ENCODE measurements at places on chromosomes 3 and 15.

DNA sequence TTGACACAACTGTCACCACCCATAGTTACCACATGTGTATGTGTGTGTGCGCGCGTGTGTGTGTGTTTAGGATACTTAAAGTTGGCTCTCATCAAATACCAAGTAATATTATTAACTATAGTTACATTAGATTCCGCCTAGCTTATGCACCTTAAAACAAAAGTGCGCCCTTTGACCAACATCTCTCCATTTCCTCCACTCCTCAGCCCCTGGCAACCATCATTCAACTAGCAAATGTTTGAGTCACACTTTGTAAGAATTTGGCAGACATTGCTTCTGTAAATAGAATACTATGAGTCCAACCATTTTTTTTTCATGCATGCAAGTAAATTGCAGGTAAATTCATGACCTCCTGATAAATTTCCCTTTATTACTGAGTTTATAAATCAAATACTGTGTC, 169.3 kb downstream of the GBE1 start:
- no peaks in the 10 kb centered on the region for H3K27me3 ChIP-seq
- peak; percentile 19 for DNase-seq
- H3K4me1 ChIP-seq = 0 out of 2 replicates have a peak, but pooled peaks cover 9% of the 10 kb centered on the region
- H3K27ac ChIP-seq = no peak overlapping the region

DNA sequence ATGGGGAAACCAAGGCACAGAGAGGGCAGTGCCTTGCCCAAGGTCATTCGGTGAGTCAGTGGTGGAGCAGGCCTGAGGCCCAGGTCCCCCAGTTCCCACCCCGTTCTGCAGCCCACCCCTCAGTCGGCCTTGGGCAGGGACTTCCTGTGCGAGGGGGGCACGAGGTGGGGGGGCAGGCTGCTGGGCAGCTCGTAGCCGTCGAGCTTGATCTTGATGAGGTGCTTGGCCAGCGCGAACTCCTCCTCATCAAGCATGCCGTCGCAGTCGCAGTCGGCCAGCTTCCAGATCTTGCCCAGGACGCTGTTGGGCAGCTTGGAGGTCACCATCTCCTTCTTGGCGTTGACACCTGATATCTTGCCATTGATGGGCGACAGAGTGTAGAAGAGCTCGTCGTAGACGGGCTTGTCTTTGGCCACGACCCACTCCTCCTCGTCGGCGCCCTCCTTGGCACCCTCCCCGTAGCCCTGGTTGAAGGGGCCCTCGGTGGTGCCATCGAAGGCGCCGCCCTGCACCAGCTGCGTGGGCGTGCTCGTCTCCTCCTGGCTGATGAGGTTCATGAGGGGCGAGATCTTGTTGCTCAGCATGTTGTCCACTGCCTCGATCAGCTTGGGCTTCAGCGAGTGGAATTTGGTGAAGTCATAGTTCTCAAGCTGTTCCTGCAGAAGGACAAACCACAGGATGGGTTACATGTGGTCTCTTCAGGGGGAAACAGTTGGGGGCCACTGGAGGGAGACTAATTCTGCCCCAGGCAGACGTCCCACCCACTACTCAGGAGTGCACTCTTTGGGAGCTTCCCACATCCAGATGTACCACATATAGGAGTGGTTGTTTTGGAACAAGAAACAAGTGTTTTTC, 6.9 kb upstream of the SPTBN5 start:
- no peak for DNase-seq
- no peaks in the 10 kb centered on the region for H3K27me3 ChIP-seq
- no peaks in the 10 kb centered on the region for H3K4me1 ChIP-seq

- no peak overlapping the region for H3K27ac ChIP-seq
- no peak overlapping the region for H3K4me3 ChIP-seq
- H3K36me3 ChIP-seq = no peaks in the 10 kb centered on the region
- no peaks in the 10 kb centered on the region for H3K4me1 ChIP-seq
- no peak for DNase-seq
- H3K27me3 ChIP-seq = no peaks in the 10 kb centered on the region
Measured at GRCh38 chr15:26729030-26729429, 43.8 kb downstream of the GABRB3 start.

DNA sequence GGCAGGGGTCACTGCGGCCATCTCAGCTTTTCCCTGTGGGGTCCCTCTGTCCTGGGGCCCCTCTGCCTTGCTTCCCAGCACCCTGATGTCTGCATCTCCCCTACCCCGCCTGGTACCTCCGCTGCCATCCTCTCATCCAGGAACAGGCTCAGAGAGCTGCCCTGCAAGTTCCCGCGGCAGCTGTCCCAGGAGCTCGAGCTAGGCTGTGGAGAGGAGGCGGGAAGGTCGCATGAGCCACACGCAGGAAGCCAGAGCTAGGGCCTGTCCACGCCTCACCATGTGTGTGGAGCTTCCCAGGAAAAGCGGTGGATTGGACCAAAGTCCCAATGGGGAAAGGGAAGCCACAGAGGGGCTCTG, 12.5 kb downstream of the PLA2G4B start:
- H3K27ac ChIP-seq = no peak overlapping the region
- H3K27me3 ChIP-seq = no peaks in the 10 kb centered on the region
- H3K36me3 ChIP-seq = no peaks in the 10 kb centered on the region
- no peak overlapping the region for H3K4me3 ChIP-seq
- H3K4me1 ChIP-seq = no peaks in the 10 kb centered on the region

DNA sequence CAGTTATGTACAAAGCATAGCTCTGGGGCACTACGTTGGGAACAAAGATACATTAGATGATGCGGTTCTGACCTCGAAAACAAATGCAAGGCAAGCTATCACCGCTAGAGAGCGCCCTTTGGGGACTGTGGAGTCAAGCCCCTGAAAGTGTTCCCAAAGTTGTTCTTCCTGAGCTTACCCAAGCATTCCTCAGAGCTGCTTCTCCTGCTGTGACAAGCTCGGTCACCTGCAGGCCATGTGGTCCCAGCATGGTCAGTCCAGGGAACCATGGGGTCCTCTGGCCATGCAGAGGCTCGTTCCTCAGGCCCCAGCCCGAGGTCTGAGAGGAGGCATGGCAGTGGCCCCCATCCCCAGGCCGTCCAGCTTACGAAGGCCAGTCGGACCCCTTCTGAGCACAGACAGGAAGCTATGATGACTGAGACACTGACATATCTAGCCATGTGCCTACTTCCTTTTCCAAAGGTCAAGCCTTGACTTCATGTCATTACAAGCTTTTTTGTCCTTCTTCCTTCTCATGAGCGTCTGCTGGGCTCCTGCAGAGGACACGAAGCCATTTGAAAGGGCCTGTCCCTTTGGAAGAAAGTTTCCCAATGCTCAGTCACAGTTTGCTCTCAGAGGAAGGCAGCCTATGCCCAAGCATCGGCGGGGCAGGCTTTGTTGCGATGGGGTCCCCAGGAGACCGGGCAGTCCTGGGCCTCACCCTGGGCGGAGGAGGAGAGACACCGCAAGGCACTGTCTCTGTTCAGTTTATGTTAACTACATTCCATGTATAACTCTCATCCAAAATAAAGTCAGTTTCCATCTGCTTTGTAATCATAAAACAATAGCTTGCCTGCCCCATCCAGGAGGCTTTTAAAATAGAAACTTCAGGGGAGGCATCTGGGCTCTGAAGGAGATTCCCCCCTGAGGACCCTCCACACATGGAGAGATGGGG, 79.3 kb downstream of the ATP10A start:
- DNase-seq = no peak
- H3K27me3 ChIP-seq = peaks cover 9% of the 10 kb centered on the region
- no peak overlapping the region for H3K27ac ChIP-seq
- H3K36me3 ChIP-seq = no peaks in the 10 kb centered on the region
- H3K4me1 ChIP-seq = no peaks in the 10 kb centered on the region

- no peak for DNase-seq
- H3K27me3 ChIP-seq = no peaks in the 10 kb centered on the region
- H3K4me3 ChIP-seq = no peak overlapping the region
- H3K27ac ChIP-seq = peak overlapping the region; percentile 52
- peaks cover 9% of the 10 kb centered on the region for H3K36me3 ChIP-seq
Measured at GRCh38 chr3:69091389-69092029, 6.8 kb downstream of the ARL6IP5 start.

All from PC-9 (cell line).